ENCODE measurements at places on chromosomes 12 and 14.

- DNase-seq: no peak
These were observed 69.4 kb upstream of the BDKRB2 start for GRCh38 chr14:96135285-96135684.

DNA sequence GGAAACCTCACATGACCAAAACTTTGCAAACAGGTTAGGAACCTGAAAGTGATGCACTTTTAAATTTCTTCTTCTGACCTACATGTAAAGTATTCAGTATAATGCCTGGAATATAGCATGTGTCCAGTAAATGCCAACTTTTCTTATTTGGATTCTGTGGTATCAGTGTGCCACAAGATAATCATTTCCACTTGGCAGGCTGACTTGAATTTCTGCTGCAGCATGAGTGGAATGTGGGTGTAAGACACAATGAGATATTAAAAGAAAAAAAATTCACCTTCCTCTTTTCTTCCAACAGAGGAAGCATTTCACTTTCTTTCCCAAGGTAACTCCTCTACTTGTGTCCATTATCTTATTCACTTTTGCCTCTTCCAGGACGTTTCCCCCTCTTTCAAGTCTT is 141.9 kb upstream of the PRKD1 start:
- DNase-seq: no peak

DNA sequence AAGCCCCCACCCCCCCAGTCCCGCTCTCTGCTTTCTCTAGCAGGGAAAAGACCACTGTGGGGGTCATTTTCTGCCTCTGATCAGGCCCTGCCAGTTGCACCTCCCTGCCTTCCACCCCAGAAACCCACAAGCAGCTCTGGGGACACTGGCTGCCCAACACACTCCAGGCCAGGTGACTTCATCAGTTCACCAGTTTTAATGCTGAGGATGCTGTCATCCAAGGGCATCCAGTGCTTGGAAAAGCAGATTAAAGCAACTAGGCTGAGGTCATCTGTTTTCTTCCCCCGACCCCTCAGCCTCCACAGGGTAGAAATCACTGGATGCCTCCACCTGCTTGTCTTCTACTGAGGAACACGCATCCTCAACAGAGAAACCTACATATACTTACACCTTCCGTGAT is 282.4 kb downstream of the DPF3 start:
- DNase-seq: no peak

DNA sequence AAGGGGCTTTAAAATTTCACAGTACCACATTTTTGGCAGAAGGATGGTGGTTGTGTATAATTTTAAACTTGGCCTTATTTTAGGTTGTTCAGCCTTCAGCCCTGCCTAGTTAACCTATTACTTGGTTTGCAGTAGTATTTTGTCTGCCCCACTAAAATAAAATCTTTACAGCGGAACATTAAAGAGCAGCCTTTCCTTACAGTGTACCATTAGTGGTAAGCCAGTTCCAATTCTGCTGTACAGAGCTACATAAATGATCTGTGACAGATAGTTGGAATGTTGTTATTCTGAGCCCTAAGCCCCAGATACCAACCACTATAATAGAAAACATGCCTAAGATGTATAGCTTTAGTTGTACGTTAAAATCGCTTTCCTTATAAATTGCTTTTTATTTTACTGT is 56.2 kb downstream of the SLC38A6 start:
- DNase-seq: no peak

GRCh38 chr14:21494902-21495762 is 16.0 kb downstream of the METTL3 start:
- DNase-seq: no peak

DNA sequence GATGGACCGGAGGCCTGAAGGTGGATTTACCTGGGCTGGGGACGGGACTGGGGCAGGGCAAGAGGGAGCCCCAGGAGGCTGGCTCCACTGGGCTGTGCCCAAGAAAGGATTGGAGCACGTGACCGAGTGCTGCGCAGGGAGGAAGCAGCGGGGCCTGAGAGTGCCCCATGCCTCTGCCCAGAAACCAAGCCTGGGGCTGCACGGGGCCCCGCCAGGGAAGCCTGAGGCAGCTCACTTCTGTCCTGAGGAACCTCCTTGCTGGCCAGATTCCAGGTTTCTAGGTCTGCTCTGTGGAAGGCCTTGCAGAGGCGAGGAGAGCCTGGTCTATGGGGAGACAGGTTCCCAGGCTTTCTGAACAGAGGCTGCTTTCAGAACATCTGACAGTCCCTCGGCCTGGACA is 10.4 kb downstream of the NGB start:
- no peak for DNase-seq

Data from right renal pelvis (tissue), 4 donors.